A673 (cell line): ENCODE measurements at places on chromosomes 11 and 22. TPM values are rescaled to one million over a fixed set of nuclear protein-coding genes. Genes with fewer than 3 reads are reported as not detected.

GRCh38 chr11:95231881-95232605 is 1.0 kb upstream of the SESN3 start:
- no peak for DNase-seq

DNA sequence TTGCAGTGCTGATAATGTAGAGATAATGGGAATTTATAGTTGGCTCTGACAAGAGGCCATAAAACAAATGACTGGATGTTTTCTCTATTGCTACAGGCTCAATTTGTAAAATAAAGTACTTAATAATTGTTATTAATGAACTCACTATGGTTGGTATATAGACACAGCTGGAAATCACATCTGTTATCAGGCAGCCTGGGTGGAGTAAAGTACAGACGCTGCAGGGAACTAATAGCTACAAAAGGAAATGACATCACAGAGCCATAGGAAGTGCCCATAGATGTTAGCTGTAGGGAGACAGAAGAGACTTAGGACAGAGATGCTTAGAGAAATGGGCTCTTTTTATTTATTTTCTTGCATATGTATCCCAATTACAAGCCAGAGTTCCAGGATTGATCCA is 81.0 kb upstream of the SNX19 start:
- DNase-seq: peak; percentile 42

DNA sequence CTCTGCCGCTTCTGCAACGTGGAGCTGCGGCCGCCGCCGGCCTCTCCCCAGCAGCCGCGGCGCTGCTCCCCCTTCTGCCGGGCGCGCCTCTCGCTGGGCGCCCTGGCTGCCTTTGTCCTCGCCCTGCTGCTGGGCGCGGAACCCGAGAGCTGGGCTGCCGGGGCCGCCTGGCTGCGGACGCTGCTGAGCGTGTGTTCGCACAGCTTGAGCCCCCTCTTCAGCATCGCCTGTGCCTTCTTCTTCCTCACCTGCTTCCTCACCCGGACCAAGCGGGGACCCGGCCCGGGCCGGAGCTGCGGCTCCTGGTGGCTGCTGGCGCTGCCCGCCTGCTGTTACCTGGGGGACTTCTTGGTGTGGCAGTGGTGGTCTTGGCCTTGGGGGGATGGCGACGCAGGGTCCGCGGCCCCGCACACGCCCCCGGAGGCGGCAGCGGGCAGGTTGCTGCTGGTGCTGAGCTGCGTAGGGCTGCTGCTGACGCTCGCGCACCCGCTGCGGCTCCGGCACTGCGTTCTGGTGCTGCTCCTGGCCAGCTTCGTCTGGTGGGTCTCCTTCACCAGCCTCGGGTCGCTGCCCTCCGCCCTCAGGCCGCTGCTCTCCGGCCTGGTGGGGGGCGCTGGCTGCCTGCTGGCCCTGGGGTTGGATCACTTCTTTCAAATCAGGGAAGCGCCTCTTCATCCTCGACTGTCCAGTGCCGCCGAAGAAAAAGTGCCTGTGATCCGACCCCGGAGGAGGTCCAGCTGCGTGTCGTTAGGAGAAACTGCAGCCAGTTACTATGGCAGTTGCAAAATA is 816 bp downstream of the PDE3B start:
- DNase-seq: peak; percentile 43

- DNase-seq: peak; percentile 79
Observed at GRCh38 chr11:64305691-64306562, 603 bp downstream of the ESRRA start.

DNA sequence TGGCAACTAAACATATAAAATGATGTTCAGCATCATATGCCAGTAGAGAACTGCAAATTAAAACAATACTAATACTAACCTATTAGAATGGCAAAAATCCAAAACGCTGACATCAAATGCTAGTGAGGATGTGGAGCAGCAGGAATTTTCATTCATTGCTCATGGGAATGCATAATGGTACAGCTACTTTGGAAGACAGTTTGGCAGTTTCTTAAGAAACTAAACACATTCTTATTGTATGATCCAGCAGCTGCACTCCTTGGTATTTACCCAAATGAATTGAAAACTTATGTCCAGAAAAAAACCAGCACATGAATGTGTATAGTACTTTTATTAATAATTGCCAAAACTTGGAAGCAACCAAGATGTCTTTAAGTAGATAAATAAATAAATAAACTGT is 258.0 kb downstream of the TENM4 start:
- DNase-seq: no peak

DNA sequence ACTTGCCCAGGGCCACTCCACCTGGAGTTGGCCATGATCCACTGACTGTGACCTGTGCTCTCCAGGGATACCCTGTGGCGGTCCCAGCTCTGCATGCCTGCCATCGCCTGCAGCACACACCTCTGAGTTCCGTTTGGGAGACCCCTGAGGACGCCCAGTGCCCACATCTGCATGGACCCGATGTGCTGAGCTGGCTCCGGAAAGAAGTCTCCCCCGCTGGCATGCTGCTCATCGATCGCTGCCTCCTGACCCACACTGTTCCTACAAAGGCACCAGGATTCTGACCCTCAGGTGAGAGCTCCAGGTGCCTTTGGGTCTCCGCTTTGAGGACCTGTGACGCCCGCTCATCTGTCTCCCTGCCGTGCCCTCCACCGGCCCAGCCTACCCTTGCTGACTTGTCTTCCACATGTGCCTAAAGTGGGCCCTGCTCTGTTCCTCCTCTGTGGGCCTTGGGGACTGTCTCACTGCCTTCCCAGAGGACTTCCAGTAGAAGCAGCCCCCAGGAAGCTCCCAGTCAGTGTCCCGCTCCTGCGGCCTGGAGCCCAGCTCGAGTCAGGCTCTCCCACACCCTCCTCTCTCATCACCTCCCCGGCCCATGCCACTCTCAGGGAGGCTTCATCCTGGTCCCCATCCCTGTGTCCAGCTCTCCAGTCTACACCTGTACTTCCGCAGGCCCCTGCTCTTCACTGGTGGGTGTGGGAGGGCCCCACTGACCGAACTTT is 5.9 kb upstream of the SLC25A1 start:
- DNase-seq: no peak

- DNase-seq: peak; percentile 82
Observed at GRCh38 chr11:33899400-33900037, 7.6 kb upstream of the LMO2 start.

DNA sequence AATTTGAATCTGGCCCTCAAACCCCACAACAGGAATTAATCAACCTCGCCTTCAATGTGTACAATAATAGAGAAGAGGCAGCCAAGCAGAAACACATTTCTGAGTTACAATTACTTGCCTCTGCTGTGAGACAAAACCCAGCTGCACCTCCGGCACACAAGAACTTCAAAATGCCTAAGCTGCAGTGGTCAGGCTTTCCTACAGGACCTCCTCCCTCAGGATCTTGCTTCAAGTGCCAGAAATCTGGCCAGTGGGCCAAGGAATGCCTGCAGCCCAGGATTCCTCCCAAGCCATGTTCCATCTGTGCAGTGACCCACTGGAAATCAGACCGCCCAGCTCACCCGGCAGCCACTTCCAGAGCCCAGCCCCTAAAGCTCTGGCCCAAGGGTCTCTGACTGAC is 3.4 kb upstream of the NDUFC2 start:
- no peak for DNase-seq

DNA sequence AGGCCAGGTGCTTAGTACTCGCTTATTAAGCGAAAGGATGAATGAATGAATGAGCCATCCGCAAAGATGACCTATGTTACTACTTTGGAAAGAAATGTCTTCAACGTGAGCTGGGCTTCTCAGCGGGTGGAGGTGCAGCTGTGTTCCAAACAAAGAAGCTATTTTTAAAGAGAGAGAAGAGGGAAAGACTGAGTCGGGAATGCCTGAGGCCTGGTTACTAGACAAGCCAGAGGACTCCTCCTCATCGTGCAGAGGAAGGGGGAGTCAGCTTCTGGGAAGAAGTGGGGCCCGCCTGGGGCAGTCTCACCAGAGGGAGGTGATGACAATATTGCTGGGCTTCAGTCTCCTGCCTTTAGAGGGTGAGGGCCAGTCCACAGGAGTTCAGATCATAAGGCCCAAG is 30.4 kb upstream of the CD5 start:
- no peak for DNase-seq

Gene MRGPRX4
- not detected in 2 replicates for total RNA-seq

Gene USH1C
- not detected in 2 replicates for total RNA-seq

Gene MFRP
- total RNA-seq: not detected in 2 replicates

DNA sequence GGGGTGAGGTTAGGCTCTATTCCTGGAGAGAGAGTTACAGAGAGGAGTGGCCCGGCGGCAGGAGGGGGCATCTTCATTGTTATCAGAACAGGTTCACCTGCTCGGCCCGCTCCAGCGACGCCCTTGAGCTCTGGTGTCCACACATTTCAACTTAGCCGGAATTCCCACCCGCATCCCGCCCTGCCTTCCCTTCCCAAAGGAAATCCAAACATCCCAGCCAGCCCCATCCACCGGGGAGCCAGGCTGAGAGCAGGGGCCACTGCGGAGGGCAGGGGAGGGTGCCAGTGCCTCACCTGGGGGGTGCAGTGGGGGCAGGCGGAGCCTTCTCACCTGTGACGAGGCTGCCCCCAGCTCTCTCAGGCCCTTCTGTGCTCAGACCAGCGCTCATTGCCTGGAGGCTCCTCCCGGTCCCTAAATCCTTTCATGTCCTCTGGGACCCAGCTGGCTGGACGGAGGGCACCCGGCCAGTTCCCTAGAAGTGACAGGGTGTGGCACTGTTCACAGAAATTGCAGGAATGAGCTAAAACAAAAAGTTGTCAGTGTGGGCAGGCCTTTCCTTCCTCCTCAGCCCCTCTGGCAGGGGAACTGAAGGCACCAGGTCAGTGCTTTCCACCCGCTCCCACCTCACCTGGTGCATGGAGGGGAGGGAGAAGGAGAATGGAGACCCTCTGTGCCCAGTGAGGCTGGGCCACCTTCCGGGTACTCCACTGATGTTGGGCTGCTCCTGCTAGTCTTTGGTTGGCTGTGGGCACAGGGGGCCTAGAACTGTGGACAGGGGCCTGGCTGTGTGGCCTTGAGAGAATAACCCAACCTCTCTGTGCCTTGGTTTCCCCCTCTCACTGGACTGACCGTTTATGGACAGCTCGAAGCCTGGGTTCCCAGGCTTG is 2.2 kb upstream of the MRGPRG start:
- no peak for DNase-seq

DNA sequence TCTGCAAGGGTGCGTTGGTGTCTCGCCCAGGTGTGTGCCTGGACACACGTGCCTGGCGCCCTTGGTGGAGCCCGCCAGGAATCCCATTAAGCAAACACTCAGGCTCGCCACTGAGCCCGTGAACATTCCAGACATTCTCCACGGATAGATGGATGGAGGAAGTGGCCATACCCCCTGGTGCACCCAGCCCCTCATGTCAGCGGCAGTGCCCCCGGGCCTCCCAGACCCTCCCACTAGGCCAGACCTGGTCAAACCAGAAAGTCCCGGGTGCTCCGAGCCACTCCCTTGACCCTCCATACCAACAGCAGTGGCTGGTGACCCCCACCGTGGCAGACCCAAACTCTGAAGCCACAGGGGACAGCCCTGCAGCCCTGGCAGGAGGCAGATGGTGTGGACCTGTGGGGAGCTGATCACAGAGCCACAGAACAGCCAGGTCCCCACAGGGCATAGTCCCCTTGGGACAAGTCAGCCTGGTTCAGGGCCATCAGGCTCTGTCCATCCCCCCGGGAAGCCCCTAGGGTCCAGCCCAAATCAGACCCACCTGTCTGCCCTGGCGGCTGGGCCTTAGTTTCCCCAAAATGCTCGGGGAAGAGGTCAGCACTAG is 1.9 kb downstream of the EPS8L2 start:
- DNase-seq: no peak

DNA sequence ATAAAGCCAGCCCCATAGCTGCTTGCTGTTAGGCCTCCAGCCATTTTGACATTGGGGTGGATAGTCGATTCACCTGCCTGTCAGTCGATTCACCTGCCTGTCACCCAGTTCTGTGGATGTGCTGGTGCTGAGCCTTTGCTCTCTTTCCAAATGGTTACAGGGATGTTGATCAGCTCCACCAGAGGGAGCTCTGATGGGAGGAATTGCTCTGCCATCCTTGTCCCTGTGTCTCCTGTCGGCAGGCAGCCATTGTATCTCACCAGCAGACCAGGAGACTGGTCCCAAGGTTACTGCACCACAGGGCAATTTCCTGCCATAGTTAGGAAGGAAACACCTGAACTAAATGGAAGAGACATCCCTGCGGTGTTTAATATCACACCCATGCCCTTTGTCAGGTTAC is 6.1 kb downstream of the MPEG1 start:
- peak; percentile 68 for DNase-seq

Gene CCDC157
- total RNA-seq: 5.7 and 6.0 TPM in 2 replicates

GRCh38 chr11:3959015-3959902 is 103.8 kb downstream of the STIM1 start:
- DNase-seq: peak; percentile 40

GRCh38 chr22:26713823-26714449 is 56.5 kb downstream of the MIAT start:
- peak; percentile 15 for DNase-seq

DNA sequence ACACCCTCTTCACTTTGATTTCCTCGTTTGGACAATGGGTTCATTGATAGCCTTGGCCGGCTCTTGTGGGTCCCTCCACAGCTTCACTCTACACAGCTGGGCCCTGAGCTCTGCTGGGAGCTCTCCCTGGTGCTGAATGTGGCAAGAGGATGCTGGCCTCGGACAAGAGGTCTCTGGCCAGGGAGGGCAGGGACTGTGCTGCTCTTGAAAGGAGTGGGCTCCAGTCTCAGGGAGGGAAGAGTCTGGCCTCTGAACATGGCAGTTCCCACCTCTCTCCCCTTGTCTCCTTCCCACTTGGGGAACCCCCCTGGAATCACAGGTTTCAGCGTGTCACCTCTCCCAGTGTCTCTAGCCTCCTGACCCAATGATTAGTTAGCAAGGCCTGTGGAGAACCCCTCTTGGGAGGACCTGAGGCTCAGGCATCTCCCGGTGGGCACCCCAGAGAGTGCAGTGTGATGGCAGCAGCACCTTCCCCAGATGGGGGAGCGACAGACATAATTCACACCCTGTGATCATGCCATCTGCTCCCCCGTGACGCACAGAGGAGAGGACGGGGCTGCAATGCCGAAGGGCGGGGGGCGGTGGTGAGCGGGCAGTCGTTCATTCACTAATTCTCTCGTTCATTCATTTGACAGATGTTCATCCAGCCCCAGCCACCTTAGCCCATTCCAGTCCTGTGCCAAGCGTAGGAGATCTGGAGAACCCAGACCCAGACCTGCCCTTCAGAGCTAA is 2.8 kb upstream of the CABP7 start:
- peak; percentile 59 for DNase-seq
